Retina (tissue), 1 donor: ENCODE measurements at places on chromosomes 2 and 18.

DNA sequence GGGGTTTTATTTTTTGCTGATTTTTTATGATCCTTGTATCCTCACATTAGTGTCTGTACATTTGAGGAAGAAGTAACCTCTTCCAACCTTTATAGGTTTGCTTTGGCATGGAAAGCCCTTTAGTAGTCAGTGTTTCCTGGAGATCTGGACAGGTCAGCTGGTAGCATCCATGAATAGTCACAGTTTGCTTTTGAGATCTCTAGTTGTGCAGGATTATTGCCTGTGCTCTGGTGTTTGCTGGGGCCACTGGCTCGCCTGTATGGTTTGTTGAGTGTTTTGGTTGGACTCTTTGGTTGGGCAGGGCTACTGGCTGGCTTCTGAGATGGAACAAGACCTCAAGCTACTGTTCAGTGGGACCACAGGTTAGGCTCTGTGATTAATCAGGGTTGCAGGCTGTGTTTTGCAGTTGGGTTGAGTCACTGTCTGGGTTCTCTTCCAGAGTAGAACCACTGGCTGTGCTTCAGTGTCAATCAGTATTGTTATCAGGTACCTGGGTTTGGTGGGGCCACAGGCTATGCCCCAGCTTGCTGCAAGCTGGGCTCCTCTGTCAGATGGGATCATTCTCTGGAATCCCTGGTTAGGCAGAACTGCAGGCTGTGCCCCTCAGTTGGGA is 20.0 kb downstream of the SP140L start:
- DNase-seq, result no peak

DNA sequence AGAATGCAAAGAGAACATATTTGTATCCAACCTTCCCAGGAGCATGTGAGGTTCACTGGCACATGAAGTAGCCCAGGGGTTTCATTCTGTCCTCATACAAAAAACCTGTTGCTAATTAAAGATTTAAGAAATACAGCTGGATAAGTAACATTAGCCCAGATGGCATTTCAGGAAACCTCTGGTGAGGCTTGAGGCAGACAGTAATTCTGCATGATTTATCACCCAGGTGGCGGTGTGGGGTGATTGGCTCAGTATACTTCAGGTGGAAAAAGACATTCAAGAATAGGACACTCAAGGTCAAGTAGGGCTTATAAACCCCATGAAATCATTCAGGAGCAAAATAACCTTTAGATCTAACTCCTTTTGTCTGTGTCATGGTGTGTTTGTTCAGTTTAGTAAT is 237.4 kb downstream of the RNF144A start:
- DNase-seq, result no peak

- no peak for DNase-seq
These were observed 123.4 kb upstream of the CTNNA2 start for GRCh38 chr2:79389481-79389880.

DNA sequence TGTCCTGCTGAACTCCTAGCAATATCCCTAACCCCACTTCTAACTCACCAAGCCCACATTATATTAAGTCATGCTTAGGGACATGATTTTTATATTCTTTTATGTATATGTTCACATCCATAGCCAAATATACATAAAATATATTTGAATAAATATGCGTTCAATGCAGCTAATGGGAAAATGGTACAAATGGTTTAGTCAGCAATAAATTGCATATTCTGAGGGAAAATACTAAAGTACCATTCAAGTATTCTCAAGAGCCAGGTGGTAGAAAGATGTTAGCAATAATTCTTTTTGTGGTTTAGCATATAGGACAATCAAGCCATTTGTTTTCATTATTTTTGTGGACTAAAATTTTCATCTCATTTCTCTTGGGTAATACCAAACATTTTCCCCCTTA is 306.0 kb downstream of the TDRD15 start:
- DNase-seq, result no peak

DNA sequence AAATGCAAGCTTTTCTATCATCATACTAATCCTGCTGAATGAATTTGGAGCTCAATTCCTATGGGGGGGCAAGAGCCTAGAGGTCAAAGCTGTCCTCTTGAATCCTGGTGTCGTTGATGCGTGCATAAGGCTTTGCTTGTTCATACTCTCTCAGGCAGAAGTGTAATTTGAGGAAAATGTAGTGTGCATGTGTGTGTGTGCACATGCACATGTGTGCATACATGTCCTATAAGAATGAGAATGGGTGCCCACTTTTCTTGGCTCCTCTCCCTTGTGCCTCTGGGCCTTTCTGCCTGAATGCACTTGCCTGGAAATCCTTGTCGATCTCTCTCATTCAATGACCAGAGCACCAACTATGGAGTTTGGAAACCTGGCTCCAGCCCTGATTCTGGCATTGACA is 28.5 kb upstream of the C18orf32 start:
- no peak for DNase-seq

DNA sequence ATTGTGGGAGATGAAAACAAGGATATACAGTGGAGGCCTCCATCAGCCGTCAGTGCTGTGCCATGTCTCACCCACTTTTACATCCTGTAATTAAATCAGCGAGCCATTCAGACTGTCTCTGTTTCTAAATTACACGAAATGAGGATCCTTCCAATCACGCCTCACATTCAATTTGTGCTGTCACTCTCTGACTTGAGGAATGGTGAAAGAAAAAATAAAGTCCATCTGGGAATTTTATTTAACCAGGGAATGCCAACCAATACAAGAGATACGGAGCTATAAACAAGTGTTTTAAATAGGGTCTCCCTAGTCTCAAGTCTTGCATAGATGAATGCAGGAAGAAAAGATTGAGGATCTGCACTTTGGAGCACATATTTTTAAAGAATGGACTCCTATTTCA is 72.8 kb downstream of the CMPK2 start:
- no peak for DNase-seq

GRCh38 chr2:177712462-177712861 is 319.9 kb downstream of the AGPS start:
- no peak for DNase-seq

DNA sequence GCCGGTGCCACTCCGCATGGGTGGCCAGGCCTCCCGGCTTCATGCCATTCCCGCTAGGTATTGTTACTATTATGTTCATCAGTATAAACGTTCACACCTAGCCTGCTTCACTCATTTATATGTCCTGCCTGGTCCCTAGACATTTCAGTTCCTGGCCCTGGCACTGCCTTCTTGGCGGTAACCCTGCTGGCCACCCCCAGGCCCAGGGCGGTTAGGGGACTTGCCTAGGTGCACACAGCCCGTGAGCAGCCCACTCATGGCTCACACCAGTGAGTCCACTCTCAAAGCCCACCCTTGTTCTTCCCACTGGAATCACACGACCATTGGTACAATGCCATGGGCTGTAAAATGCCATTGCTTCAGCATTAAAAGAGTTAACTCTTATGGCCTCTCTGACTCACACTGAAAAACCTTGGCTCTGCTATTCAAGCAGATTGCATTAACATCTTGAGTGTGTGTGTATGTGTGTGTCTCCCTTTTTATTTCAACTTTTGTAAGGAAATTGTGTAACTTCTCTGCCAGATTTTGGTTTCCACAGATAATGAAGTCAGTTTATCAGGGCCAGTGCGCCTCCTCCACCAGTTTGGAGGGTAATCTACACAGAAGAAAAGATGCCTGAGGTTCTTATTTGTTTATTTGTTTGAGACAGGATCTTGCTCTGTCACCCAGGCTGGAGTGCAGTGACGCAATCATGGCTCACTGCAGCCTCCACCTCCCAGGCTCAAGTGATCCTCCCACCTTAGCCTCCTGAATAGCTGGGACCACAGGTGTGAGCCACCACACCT is 74.2 kb downstream of the RAB31 start:
- DNase-seq, result no peak

DNA sequence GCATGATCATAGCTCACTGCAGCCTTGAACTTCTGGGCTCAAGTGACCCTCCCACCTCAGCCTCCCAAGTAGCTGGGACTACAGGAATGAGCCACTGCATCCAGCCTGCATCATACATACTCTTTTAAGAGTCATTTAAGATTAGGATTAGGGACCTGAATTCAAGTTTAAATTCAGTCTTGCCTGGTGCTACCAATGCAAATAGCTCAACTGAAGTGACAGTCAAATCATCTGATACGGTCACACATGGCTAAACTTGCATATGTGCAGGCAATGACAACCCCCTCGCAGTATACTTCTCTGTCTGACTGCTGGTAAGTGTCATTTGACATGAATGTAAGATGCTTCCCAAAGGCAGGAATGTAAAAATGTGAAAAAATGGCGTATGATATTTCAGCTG is 31.8 kb upstream of the TMEM131 start:
- DNase-seq, result no peak

GRCh38 chr2:198706476-198707082 is 751.2 kb downstream of the SATB2 start:
- no peak for DNase-seq

- DNase-seq, result no peak
These were observed 121.2 kb downstream of the LYPD6 start for GRCh38 chr2:149451417-149452165.
